Immature natural killer cell (primary cell): ENCODE measurements at places on chromosomes 2 and 18. TPM values are rescaled to one million over a fixed set of nuclear protein-coding genes. Genes with fewer than 3 reads are reported as not detected.
A peak's percentile ranks its signal among the peaks of the same experiment; 100 is the strongest.

DNA sequence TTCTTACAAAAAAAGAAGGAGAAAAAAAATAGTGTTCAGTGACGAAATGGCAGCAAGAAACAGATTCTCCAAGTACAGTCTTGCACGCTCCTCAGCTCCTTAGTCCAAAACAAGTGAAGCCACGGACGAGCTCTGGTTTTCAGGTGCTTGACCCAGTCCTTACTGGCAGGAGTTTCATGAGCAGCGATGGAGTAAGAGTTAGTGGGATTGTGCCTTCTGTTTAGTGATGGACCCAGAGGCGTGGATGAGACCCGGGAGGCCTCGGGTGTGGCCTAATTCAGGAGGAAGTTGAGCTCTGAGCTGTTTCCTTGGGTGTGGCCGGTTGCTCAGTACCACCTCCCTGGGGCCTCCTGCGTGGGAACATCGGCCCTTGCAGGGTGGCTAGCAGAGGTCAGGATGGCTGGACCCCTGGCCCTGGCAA, 52.0 kb downstream of the KIF5C start:
- no peak for DNase-seq

- DNase-seq, result no peak
These were observed 417.1 kb upstream of the SALL3 start for GRCh38 chr18:78562531-78562961.

DNA sequence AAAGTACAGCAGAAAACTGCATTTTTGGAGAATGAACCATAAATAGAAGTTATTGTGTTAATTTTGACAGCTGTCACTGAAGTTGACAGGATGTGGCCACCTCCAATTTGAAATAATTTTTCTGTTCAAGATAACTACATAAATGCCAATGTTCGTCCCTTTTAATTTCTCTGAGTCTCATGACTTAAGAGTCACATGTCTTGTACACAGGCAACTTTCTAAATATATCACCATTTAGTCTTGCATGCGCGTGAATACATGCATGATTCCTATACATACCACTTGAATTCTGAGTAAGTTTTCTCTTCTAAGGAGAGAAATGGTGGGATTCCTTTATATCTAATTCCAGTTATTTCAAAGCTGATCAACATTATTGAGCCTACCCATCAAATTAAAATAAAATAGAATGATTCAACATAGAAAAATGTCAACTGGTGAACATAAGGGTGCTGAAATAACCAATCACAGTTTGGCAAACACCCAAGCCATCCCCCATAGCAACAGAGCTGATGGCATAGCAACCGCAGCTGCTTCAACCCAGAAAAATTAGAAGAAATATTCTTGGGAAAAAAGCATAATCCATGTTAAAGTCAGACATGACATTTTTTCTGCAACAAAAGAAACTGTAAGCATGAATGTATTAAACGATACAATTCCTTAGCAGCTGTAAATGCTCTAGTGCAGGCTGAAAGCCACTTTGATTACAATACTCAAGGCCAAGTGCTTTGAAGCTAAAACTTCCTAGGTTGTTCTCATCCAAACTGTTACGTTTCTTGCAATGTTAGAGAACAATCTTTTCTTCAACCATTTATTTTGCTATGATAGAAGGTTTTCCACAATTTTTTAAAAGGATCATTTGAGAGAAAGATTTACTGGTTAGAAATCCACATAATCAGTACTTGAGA, 282.7 kb downstream of the DLGAP1 start:
- no peak for DNase-seq

- no peak for DNase-seq
These were observed 4.5 kb downstream of the FKBP7 start for GRCh38 chr2:178473931-178474330.

DNA sequence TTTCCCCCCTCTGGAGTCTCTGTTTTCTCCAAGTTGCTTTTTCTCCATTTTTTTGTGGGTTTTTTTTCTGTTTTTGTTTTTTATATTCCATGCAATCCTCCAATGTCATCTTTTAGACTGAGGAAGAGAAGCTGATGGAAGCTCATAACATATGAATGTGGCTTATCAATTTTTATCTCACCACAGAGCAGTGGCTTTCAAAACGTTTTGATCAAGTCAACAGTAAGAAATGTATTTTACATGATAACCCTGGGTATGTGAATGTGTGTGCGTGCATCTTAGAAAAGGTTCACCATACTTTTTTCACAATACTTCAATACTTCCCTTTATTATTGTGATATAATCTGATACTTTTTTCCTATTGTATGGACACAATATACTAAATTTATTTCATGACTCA, 64.6 kb upstream of the CDCA7 start:
- no peak for DNase-seq

DNA sequence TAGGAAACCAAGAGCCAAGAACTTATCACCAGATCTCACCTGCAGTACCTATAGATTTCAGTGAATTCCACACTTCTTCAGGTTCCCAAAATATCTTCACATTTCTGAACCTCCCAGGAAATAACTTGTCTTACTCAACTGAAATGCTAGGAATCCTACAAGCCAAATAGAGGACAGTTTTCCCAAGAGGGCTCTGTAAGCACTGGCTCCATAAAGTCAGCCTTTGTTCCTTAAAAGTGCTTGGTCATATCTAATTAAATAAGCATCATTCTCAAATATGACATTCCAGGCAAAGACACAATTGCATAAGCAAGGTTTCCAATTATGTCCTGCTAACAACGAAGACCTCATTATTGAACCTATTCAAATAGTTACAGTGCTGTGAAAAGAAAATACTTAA, 154.6 kb upstream of the MGAT5 start:
- DNase-seq, result no peak

DNA sequence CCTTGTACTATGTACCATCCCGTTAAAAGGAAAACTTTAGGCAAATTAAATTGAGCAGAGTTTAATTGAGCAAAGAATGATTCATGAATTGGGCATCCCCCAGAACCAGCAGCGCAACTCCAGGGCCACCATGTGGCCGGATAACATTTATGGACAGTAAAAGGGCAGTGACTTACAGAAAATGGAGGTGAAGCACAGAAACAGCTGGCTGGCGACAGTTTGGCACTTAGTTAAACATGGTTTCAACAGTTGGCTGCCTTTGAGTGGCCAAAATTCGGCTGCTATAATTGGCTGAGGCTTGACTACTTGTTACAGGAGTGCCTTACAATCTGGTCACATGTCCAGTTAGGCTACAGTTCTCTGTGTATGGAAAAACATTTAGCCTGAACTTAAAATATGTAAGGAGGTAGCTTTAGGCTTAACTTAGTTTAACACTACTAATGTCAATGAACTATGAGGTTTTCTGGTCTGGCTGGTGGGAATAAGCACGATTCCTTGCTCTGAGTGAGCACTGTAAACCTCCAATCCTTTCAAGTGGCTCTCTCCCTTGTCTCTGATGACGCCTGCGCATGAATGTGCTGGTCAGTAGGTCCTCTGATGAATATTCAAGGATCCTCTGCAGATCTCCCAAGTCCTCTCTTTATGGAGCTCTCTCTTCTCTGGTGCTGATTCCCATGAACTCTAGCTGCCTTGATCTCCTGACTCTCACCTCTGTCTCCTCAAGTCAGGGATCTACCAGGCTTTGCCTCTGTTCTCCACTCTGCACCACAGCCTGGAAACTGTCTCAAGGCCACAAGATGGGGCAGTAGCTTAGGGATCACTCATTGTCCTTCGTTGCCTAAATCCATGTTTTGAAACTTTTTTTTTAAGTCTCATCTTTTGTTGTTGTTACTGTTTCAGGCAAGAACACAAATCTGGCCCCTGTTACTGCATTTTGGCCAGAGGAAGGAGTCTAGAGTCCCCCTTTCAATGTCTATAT, 24.4 kb upstream of the RAB31 start:
- no peak for DNase-seq

- DNase-seq, result no peak
These were observed 29.5 kb upstream of the PAIP2B start for GRCh38 chr2:71256421-71256820.

- DNase-seq, result no peak
These were observed 86.0 kb downstream of the NRP2 start for GRCh38 chr2:205768341-205768740.

- no peak for DNase-seq
These were observed 132.8 kb upstream of the CYRIA start for GRCh38 chr2:16798472-16798871.

DNA sequence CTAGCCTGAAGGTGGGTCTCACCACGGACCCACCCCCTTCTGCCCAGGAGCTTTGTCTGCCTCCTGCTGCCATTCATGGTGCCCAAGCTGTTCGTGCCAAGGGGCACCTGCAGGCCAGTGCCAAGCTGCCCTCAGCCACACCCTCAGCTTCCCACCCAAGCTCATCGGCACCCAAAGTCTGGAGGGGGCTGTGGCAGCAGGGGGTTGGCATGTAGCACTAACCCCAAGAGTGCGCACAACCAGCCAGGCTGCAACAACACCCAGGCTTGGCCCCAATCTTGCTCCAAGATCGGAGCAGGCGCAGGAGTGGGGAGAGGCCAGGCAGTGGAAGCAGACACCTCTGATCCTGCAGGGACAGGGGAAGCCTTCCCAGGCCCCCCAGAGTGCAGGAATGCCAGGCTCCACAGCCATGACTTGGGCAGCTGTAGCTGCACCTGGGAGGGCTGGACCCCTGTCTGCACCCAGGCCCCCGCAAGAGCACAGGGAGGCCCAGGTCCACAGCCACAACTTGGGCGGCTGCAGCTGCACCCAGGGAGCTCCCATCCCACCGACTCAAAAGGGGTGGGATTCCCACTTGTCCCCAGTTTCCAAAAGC, 89.9 kb downstream of the ATAD2B start:
- no peak for DNase-seq

GRCh38 chr2:85899849-85900248, 11.1 kb upstream of the ST3GAL5 start:
- DNase-seq, result no peak

- DNase-seq, result no peak
These were observed 10.8 kb downstream of the GLS start for GRCh38 chr2:190891372-190891771.

GRCh38 chr18:75800331-75800648, 372.8 kb upstream of the SMIM21 start:
- no peak for DNase-seq

GRCh38 chr2:175585496-175585895, 404.0 kb upstream of the ATP5MC3 start:
- no peak for DNase-seq

DNA sequence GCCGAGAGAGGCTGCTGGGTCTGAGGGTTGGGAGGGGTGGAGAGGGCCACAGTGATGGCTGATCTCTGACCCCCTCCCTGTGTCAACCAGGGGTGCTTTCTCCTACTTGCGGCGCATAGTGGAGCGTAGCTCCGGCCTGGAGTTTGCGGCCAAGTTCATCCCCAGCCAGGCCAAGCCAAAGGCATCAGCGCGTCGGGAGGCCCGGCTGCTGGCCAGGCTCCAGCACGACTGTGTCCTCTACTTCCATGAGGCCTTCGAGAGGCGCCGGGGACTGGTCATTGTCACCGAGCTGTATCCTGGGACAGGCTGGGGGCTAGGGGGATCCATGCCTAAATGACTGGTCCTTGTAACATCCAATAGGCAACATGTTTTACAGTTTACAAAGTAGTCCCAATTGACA, 20.9 kb upstream of the GMPPA start:
- no peak for DNase-seq

- no peak for DNase-seq
These were observed 199.6 kb upstream of the LRP1B start for GRCh38 chr2:142330458-142330857.

GRCh38 chr2:68452158-68452900, 14.8 kb downstream of the FBXO48 start:
- peak; percentile 55 for DNase-seq

DNA sequence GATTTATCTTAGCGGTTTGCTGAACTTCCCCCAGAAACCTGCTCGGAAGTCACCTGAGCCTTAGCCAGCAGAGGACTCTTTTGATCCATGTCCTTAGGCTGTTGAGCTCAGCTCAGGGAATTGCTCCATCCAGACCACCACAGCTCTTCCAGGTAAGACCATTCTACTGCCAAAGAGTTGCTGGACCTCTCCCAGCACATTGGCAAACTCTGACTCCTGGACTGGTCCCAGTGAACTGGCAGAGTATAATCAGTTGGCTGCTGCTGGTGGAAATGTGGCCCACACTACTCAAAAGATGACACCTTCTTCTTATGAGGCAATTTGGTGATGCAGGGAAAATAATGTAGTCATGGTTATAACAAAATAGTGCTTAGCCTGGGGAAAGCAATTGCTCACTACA, 308.8 kb upstream of the FIGN start:
- no peak for DNase-seq

DNA sequence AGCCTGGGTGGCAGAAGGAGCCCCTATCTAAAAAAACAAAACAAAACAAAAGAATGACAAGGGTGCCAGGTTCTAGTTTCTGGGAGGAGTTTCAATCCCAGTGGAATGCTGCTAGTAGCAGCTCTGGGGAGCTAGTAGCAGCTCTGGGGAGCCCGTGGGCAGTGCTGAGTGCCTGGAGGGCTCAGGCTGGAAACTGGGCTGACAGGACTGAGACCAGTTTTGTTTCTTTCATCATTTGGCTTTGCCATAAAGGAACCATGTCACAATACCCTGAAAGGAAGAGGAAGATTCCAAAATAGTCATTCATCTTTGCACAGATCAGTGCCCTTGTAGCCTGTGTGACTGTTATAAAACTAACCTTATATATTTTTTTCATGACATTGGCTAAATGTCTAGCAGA, 10.6 kb downstream of the MFSD6 start:
- DNase-seq, result no peak

DNA sequence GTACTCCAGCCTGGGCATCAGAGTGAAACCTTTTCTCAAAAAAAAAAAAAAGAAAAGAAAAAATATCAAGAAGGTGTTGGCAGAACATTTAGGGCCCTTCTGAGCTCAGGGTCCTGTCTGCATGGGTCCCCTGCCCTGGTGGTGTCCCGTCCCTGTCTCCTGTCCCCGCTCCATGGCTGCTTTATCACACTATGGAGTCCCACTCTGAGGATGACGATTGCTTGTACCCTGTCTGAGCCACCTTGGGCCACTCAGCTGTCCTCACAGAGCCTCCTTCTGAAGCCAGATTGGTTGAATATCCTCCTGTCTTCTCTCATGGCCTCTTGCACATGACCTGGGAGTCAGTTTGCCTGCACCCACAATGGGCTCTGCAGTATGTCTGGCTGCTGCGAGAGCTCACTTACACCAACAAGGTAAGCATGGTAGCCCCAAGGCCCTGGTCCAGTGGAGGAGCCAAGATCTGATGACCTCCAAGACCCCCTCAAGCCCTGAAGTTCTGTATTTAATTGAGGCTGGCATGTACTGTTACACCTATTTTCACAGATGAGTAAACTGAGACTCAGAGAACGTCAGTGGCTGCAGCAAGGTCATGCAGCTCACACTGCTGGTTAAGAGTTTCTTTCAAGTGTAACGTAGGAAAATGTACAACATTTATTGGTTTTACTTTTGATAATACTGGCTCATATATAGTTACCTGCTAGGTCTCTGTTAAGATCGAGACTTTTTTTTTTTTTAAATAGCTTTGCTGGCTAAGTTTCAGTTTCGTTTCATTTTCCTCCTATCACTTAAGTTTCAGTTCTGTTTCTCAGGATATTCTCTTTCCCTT, 16.9 kb upstream of the ZCCHC2 start:
- peak; percentile 48 for DNase-seq

- DNase-seq, result no peak
These were observed 307.6 kb upstream of the CDH20 start for GRCh38 chr18:61025596-61025995.

Gene TMEM182
- polyA plus RNA-seq, result 6.2 TPM

Gene DNAJC5G
- not detected for polyA plus RNA-seq

Gene TYMS
- polyA plus RNA-seq, result 14.5 TPM

Gene INHA
- not detected for polyA plus RNA-seq

Gene MRO
- polyA plus RNA-seq, result not detected

Gene SCN2A
- polyA plus RNA-seq, result not detected

Gene VAMP5
- polyA plus RNA-seq, result 201 TPM

Gene TRIM43
- not detected for polyA plus RNA-seq

Gene UGT1A4
- not detected for polyA plus RNA-seq

Gene IL36RN
- polyA plus RNA-seq, result not detected

Gene TUBA3D
- polyA plus RNA-seq, result not detected

Gene DIS3L2
- 8.1 TPM for polyA plus RNA-seq

Gene RGPD4
- polyA plus RNA-seq, result not detected
